GM12864 (cell line): ENCODE measurements at places on chromosomes 12 and 14.

- no peak for DNase-seq
Measured at GRCh38 chr12:130242506-130242905, 80.2 kb downstream of the FZD10 start.

DNA sequence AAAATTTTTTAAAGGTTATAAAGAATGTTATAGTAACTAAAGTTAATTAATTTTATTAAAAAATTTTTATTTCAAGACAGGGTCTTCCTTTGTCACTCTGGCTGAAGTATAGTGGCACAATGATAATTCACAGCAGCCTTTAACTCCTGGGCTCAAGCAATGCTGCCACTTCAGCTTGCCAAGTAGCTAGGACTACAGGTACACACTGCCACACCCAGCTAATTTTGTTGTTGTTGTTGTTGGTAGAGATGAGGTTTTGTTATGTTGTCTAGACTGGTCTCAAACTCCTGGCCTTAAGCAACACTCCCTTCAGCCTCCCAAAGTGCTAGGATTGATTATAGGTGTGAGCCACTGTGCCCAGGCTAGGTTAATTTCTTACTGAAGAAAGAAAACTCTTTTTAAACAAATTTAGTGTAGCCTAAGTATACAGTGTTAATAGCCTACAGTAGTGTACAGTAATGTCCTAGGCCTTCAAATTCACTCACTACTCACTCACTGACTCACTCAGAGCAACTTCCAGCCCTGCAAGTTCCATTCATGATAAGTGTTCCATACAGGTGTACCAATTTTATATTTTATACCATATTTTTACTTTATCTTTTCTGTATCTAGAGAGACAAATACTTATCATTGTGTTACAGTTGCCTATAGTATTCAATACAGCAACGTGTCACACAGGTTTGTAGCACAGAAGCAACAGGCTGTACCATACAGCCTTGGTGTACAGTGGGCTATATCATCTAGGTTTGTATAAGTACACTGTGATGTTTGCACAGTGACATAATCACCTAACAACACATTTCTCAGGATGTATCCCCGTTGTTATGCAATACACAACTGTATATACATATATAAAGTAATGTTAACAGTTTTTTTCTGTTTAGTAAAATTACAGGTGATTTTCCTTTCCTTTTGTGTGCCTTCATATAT is 24.7 kb upstream of the DNAAF2 start:
- no peak for DNase-seq

DNA sequence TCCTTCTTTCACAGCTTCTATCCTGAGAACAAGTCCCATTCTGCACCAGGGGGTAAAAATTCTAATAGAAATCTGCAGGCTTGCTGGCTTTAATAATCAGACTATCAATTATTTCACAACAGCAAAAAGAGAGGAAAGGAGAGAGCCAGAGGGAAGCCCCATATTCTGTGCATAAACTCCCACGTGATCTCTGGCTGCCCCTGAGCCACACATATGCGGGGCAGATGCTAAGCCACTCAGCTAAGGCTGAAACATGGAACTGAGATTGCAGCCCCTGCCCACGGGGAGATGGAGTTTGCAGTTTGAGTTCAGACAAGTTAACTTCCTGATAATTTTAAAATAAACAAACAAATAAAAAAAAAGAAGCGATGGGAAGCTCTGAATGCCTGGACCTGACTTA is 254.4 kb upstream of the CCDC196 start:
- no peak for DNase-seq

- DNase-seq = no peak
Measured at GRCh38 chr14:35229084-35229791, 62.9 kb upstream of the PSMA6 start.

DNA sequence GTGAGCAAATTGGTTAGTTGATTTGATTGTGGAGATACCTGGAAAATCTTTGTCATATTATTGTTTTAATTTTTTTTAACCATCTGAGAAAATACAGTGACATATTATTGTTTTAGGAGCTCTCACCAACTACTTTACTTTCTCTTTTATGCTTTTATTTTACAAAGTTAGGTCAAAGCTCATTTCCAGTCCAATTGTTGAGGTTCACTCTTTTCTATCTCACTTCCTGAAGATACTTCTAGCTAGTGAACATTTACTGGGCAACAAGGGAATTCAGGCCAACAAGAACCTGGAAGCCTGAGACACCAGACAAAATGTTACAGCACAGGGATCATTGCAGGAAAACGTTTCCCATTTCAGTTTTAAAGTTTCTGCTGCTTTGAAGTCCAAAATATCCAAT is 3.9 kb downstream of the TMEM30B start:
- no peak for DNase-seq

GRCh38 chr12:3596703-3597415 is 105.9 kb downstream of the PRMT8 start:
- DNase-seq = no peak

DNA sequence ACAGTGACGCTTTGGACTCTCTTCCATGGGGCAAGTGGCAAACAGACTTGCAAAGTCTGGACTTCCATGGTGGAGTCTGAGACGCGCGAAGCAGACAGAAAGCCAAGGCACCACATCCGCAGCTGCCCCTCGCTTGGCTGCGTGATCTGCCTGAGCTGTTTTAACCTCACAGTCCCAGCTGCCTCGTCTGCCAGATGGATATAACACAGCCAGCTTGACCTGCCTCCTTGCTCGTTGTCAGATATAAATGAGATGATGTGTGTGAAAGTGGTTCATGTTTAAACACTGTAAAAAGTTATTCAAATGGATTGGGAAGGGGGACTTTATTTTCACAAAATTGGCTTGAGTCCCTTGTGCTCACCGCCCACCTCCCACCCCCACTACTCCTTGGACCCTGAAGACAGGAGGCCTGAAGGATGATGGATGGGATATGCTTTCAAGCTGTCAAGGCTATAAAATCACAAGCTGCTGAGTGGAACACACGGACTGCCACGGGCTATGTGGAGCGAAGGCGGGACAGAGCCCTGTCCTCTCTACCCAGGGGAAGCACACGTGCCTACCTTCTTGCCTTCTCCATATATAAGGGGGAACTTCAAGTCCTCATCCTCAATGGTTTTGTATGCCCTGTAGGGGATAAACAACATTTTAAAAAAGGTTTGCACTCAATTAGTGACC is 226.9 kb downstream of the MON2 start:
- no peak for DNase-seq

- DNase-seq = no peak
Measured at GRCh38 chr14:75259510-75259855, 19.1 kb upstream of the FOS start.
